ENCODE measurements at places on chromosomes 5 and 9. TPM values are rescaled to one million over a fixed set of nuclear protein-coding genes. Genes with fewer than 3 reads are reported as not detected.

DNA sequence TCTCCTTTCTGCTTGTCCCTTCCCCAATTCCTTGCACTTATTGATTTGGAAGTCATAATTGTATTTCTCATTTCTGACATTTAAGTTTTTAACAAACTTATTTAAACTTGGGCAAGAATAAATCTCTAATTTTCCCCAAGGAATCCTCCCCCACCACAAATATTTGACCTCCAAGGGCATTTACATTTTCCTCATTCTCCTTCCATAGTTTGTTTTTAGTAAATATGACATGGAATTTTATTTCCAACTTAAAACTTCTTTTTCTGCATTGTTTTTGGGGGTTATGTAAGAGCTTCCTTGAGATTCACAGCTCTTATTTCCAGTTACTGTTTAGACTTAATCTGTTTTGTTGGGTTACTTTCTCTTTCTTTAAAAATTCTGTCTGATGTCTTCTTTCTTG, 64.9 kb downstream of the ZNF618 start:
- peaks cover 11% of the 10 kb centered on the region for H3K36me3 ChIP-seq
- no peak overlapping the region for H3K4me3 ChIP-seq
- DNase-seq = no peak
- no peaks in the 10 kb centered on the region for H3K27me3 ChIP-seq
- H3K4me1 ChIP-seq = peaks cover 47% of the 10 kb centered on the region

DNA sequence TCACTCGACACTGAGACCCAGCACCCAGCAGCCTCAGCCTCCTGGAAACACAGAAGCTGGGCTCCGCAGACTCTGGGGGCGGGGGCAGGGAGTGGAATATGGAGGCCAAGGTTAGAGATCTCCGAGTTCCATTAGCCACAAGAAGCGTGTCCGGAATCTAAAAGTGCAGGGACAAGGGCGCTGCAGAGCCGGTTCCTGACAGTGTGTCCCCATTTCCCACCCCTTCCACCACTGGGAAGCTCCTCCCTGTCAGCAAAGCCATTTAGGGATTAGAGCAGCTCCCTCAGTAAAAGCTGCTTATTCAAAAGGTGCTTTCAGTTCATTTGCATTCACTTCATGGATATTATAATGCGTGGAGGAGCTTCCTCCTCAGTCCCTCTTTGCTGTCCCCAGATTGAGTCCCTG, 74.1 kb upstream of the HSPA9 start:
- H3K4me3 ChIP-seq = no peak overlapping the region
- peaks cover 8% of the 10 kb centered on the region for H3K4me1 ChIP-seq
- DNase-seq = no peak
- H3K27ac ChIP-seq = no peak overlapping the region
- no peaks in the 10 kb centered on the region for H3K36me3 ChIP-seq

DNA sequence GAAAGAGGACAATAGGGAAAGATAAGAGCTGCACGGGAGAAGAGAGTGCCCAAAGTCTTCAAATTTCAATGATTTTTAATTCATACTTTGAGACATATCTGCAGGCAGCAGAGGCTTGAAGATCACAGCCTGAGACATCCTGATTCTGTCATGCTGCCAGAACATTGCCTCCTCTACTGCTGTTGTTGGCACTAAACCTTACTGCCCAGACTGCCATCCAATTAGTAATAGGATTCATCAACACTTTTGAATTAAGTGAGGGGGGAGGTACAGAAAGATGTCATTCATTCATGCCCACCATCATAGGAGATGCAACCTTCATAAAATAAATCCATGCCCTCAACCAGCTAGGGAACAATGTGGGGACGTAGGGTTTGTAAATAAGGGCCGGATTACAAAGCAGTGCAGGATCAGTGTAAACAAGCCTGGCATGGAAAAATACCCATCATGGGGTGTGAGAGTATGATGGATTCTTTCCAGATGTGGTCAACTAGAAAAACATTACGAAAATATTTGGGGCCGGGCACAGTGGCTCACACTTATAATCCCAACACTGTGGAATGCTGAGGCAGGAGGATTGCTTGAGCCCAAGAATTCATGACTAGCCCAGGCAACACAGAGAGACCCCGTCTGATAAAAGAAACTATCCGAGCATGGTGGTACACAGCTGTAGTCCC, 122.1 kb upstream of the DAPK1 start:
- no peak overlapping the region for H3K4me3 ChIP-seq
- DNase-seq = no peak
- no peaks in the 10 kb centered on the region for H3K27me3 ChIP-seq
- H3K27ac ChIP-seq = peak overlapping the region; percentile 85
- H3K4me1 ChIP-seq = peaks cover 66% of the 10 kb centered on the region

- no peak for DNase-seq
- H3K36me3 ChIP-seq = peaks cover 22% of the 10 kb centered on the region
- H3K27me3 ChIP-seq = no peaks in the 10 kb centered on the region
Observed at GRCh38 chr9:122816163-122816867, 12.1 kb downstream of the PDCL start.

DNA sequence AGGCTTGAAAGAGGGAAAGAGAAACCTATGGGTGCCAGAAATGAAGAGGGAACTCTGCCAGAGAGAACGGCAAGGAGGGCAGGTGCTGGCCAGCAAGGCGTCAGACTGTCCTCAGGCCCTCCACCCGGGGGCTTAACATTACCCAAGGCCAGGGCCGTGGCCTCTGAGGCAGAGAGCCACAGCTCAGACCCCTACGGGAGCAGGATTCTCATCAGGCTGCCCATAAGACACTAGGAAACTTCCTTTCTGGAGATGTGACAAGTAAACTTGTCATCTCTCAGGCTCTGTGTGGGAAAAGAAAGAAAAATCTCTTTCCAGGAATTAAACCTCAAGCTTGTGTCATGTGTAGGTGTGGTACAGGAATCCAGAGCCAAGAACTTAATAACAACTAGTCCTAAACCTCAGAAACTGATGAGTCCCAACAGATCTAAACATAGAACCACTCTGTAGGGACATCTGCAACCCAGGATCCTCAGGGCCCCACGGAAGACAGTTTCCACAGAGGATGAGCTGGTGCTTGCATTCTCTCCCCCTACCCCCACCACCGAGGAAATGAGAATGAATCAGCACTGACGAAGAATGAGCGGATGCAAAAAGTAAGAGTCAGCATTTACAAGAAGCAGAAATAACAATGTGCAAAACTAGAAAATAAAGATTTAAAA, 74.3 kb downstream of the DCP2 start:
- H3K4me1 ChIP-seq = peaks cover 31% of the 10 kb centered on the region
- no peaks in the 10 kb centered on the region for H3K36me3 ChIP-seq
- no peak overlapping the region for H3K4me3 ChIP-seq
- peak overlapping the region; percentile 70 for H3K27ac ChIP-seq
- no peak for DNase-seq
- H3K27me3 ChIP-seq = no peaks in the 10 kb centered on the region

DNA sequence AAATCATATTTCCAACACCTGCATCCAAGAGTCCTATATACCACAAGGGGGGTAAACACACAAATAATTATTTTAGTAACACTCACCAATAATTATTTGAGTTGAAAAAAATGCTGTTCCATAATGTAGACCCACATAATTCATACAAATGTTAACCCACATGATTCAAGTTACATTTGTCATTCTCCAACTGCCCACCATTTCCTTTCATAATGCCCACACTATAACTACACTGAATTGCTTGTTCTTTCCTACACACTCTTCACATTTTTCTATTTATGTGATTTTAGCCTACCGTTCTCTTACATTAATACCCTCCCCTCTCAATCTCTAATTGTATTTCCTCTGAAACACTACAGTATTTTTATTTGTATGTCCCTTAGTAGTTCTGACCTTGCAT, 35.9 kb upstream of the HK3 start:
- no peaks in the 10 kb centered on the region for H3K27me3 ChIP-seq
- no peak overlapping the region for H3K4me3 ChIP-seq
- no peak overlapping the region for H3K27ac ChIP-seq
- peaks cover 12% of the 10 kb centered on the region for H3K36me3 ChIP-seq
- no peak for DNase-seq
- H3K4me1 ChIP-seq = peaks cover 14% of the 10 kb centered on the region

DNA sequence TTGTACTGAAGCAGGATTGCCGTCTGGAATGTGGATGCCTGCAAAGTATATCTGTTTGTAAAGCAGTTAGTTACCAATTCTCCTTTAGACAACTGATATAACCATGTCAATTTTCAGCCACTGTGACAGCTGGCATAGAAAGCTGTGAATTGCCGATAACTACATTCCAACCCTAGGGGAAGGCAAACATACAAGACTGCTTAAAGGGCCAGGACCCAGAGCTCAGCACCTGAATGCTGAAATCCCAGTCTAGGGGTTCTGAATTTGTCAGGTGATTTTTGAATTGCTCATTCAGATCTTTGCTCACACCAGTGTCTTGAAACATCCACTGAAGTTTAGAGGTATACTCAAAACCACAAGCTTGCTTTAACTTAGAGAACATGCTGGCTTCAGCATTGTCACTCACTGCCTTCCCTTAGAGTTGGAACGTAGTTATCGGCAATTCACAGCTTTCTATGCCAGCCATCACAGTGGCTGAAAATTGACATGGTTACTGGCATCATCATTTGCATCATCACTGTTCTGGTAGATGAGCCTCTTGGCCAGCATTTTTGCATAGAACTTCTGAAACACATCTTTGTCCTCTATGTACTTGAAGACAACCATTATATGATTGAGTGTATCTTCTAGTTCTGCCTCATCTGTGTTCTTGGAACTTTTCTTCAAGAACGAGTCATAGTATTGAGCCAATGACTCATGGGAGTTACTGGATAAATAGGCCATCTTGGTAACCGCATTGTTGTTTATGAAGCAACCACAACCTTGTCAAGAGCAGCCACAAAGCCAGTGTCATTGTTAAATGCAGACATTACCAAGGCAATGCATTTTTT, 82.1 kb downstream of the CCDC192 start:
- H3K36me3 ChIP-seq = peaks cover 2% of the 10 kb centered on the region
- H3K4me3 ChIP-seq = no peak overlapping the region
- no peak for DNase-seq
- no peaks in the 10 kb centered on the region for H3K27me3 ChIP-seq
- no peak overlapping the region for H3K27ac ChIP-seq
- peaks cover 8% of the 10 kb centered on the region for H3K4me1 ChIP-seq

GRCh38 chr5:146919304-146919703, 40.7 kb upstream of the PPP2R2B start:
- H3K4me1 ChIP-seq = no peaks in the 10 kb centered on the region
- no peak overlapping the region for H3K27ac ChIP-seq
- DNase-seq = no peak
- no peak overlapping the region for H3K4me3 ChIP-seq

- H3K36me3 ChIP-seq = no peaks in the 10 kb centered on the region
- H3K4me1 ChIP-seq = peaks cover 6% of the 10 kb centered on the region
- no peak overlapping the region for H3K27ac ChIP-seq
- peaks cover 41% of the 10 kb centered on the region for H3K27me3 ChIP-seq
Observed at GRCh38 chr5:176800024-176800423, 10.3 kb upstream of the UNC5A start.

IFT74 gene
- 12.3 TPM for total RNA-seq

STPG3 gene
- total RNA-seq = not detected

HTR4 gene
- not detected for total RNA-seq

C9 gene
- not detected for total RNA-seq

NRG2 gene
- 0.13 TPM for total RNA-seq

PKN3 gene
- total RNA-seq = 4.2 TPM

ARHGEF37 gene
- total RNA-seq = 5.8 TPM

SNX24 gene
- total RNA-seq = 10.6 TPM

SLCO4C1 gene
- 0.10 TPM for total RNA-seq

ALDH7A1 gene
- 71.3 TPM for total RNA-seq

Measured in chondrocyte (in vitro differentiated cells).